Activated naive CD8-positive, alpha-beta T cell treated with anti-CD3 and anti-CD28 coated beads, Interleukin-2, amount 50 U/mL, for 16 hours (primary cell): ENCODE measurements at places on chromosomes 5 and 9.
A peak's percentile ranks its signal among the peaks of the same experiment; 100 is the strongest.

- peak; percentile 45 for DNase-seq
Measured at GRCh38 chr9:134391319-134392231, 65.3 kb downstream of the RXRA start.

GRCh38 chr9:132942541-132943182, 1.8 kb downstream of the TSC1 start:
- DNase-seq: no peak

- DNase-seq: no peak
Measured at GRCh38 chr9:69885931-69886330, 65.3 kb downstream of the CFAP95 start.

- no peak for DNase-seq
Measured at GRCh38 chr5:40191150-40191549, 488.6 kb upstream of the PTGER4 start.
